ENCODE measurements at places on chromosomes 6 and 20.
A peak's percentile ranks its signal among the peaks of the same experiment; 100 is the strongest.

DNA sequence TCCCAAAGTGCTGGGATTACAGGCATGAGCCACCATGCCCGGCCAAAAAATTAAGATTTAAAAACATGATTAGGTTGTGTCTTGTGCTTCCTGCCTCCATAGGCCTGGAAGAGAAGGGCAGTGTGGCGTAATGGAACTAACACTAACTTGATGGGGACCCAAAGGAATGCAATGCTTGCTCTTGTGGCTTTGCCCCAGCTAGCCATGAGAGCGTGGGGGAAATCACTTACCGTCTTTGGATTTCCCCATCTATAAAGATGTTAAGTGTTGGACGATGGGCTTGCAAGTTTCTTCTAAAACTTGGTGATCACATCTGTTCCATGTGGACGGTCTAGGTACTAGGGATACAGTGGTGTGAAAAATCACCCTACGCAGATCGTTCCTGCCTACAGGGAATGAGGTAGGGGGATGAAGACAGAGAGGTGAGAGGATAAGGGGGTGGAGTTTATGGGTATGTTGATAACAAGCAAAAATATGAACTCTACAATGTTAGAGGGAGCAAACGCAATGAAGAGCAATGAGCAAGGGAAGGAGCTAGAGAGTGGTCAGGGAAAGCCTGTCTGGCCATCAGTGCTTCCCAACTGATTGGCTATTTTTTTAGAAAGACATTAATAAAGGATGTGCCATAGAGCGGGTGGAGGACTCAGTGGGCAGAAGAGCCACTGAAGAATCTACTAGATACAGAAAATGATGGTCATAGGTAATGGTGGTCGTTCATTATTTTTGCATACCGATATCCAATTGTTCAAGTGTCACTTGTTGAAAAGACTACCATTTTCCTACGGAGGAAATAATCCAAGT is 165.2 kb downstream of the BCAS1 start:
- no peak for DNase-seq

- no peak for DNase-seq
Observed at GRCh38 chr20:19767070-19767469, 9.0 kb downstream of the RIN2 start.

GRCh38 chr20:42945234-42945994 is 244.3 kb downstream of the PTPRT start:
- DNase-seq, result no peak

- DNase-seq, result peak; percentile 87
Observed at GRCh38 chr6:1144842-1145767, 166.8 kb upstream of the FOXQ1 start.

DNA sequence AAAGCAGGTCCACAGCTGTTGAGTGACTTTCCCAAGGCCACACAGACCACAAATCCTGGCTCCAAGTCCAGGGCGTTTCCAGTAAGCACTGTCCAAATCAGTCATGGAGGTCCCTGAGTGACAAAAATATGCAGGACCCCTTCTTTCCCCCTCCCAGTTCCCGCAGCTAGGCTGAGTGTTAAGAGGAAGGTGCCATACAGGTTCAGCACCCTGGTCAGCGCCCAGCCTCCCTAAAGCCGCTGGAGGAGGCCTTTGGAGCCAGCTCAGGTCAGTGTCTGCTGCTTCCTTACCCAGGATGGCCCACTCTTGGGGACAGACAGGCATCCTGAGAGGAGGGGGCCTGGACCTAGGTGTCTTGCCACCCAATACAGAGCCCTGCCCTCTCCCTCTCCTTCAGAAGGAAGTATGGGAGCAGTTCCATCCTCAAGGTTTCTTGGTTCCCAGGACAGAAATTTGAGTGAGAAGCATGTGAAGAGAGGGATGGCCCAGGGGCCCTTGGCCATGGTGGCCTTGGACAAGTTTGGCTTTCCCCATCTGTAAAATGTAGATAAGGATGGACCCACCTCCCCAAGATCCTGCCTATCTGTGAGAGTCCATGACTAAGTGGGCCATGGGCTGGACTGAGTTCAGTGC is 13.2 kb downstream of the TMEM74B start:
- DNase-seq, result peak; percentile 47

DNA sequence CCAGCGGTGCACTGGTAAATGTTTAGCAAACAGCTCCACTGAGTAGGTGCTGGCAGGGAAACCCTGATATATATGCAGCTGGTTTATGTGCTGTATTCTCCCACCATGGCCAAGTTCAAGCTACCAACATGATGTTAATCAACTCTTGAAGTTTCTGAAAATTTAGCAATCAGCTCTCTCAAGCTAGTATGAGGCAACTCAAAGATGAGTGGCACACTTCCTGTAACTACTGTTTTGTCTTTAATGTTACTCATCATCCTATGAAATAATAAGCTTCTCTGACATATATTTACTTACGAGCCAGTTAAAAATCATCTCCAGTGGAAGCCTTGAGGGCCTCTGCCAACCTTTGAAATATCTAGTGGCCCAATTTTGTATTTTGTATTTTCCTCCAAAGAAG is 54.7 kb downstream of the TRMT6 start:
- no peak for DNase-seq
